Stimulated activated CD8-positive, alpha-beta memory T cell treated with anti-CD3 and anti-CD28 coated beads, Interleukin-12 subunit alpha, Interleukin-12 subunit beta, amount 100 ng/mL, for 4 hours (primary cell): ENCODE measurements at places on chromosomes 11 and 22.

- DNase-seq = no peak
These were observed 127.5 kb upstream of the ANO1 start for GRCh38 chr11:69950621-69951020.

GRCh38 chr22:48380016-48380665, 1447.5 kb downstream of the BRD1 start:
- DNase-seq = no peak

GRCh38 chr11:114377612-114378267, 22.6 kb downstream of the C11orf71 start:
- no peak for DNase-seq

DNA sequence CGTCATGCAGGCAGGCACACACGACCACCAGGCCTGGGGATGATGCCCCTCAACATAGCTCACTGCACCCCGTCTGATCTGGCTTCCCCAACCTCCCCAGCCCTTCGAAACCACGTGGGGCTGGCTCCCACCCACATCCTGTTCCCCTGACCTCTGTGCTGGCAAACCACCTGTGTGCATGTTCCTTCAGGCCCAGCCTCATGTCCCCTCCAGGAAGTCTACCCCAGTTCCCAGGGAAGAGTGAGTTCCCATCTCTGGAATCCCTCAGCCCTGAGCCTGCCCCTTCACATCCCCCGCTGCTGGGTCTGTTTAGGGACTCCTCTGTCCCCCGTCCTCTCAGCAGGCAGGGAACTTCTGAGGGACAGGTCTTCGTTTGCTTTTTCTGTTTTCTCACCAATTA, 7.1 kb downstream of the SLC7A4 start:
- no peak for DNase-seq

GRCh38 chr11:13721760-13722159, 53.3 kb downstream of the FAR1 start:
- no peak for DNase-seq

DNA sequence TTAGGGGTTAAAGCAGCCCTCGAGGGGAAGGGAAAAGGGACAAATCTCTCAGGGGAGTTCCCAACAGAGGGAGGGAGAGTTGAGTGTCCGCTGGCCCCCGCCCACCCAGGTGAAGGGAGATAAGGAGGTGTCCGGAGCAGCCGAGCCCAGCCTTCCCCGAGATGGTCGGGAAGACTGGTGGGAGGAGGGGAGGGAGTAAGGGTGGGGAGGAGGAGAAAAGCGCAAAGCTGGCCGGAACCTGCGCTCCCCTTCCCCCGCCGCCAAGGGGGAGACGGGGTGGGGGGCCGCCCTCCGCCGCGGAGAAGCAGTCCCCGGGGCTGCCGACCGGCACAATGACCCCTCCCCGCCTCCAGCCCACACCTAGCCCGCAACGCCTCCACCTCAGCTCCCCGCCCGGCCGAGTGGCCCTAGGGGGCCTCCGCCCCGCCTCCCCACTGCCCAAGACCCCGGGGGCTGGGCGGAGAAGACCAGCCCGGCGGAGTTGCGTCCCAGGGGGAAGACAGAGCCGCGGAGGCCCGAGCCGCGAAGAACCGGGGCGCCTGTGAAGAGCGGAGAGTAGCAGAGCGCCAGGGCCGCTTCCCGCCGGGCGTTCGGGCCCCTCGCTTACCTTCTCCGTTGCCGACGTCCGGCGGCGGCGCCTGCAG, 479 bp downstream of the RSF1 start:
- peak; percentile 18 for DNase-seq

DNA sequence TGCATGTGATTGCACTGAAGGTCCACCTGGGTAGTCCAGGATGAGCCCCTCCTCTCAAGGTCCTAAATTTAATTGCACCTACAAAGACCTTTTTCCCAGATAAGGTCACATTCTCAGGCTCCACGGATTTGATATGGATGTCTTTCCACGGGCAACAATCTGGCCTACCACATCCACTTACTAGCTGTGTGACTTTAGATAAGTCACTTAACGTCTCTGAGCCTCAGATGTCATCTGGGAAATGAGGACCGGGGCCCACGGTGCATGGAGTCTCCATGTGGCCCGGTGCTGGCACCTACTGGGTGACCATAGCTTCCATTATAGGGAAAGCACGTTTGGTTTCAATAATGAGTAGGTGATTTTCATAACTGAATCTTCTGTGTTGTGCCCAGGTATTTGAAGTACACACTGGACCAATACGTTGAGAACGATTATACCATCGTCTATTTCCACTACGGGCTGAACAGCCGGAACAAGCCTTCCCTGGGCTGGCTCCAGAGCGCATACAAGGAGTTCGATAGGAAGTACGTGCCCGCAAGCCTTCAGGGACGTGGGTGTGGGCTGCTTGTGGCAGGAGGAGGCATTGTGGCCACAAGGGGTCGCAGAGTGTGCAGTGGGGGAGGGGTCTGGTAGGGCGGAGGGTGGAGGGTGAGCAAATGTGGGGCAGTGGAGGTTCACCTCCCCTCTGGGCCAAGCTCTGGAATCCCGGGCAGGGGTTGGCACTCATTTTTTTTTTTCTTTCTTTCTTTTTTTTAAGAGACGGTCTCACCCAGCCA, 55.7 kb downstream of the ARHGAP8 start:
- DNase-seq = no peak

DNA sequence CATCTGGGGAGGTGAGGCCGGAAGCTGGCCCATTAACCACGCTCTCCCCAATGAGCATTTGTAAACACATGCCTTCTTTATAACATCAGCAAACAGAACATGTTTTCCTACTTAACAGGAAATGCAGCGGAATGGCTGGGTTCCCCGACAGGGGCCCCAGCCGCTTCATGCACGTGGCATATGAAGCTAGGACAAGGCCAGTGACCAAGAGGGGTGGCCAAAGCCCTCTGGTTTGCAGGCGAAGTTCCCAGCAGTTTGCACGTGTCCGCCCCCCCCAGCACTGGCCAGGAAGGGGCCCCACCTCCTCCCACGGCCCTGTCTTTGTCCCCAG, 38.7 kb upstream of the LINC01488 start:
- no peak for DNase-seq

DNA sequence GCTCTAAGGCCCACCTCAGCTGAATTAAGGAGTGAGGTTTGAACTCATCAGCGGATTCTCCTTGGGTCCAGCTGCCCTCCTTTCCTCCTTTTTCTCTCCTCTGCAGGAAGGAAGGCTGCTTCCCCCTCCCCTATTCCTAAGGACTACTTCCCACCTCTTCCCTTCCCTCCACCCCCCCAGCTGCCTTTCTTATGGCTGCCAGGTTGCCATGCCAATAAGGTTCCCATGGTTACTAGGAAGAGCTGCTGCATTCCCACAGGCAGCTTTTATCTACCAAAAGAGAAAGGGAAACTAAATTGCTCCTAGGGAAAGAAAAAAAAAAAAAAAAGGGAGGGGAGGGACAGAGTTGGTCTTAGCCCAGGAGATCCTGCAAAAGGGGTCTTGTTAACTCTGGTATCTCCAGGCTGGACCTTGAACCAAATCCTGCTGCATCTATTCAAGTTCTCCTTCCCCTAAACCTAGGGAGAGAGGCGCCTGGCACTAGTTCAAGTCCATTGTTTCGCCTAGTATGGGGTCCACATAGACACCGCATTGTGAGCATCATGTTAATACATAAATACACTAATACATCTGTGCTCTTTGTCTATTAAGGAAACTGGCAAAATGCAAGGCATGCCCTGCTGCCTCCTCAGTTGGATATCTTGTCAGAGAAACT, 21.2 kb upstream of the FEZ1 start:
- no peak for DNase-seq

GRCh38 chr11:123642435-123642834, 12.0 kb downstream of the SCN3B start:
- DNase-seq = no peak

DNA sequence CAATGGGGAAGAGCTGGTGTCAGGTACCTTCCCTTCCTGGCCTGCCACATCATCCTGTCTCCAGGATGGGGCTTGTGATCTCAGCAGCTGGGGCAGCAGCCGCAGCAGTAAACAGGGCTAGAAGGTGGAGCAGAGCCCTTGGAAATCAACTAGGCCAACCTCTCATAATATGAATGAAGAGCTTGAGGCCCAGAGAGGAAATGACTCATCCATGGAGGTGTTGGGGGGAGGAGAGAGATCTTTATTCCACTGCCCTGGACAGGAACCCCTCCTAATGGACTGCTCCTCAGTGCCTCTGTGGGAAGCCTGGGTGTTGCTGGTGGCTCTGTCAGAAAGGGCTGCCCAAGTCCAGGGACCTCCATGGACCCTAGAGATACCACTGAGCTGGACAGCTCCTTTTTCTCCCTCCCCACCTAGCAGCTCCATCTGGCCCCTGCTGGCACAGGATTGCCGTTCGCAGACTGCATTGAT, 111.8 kb downstream of the OSBP2 start:
- no peak for DNase-seq

GRCh38 chr22:33984211-33984610, 63.9 kb upstream of the LARGE1 start:
- no peak for DNase-seq

- no peak for DNase-seq
These were observed 286.7 kb downstream of the MN1 start for GRCh38 chr22:27514601-27515523.

DNA sequence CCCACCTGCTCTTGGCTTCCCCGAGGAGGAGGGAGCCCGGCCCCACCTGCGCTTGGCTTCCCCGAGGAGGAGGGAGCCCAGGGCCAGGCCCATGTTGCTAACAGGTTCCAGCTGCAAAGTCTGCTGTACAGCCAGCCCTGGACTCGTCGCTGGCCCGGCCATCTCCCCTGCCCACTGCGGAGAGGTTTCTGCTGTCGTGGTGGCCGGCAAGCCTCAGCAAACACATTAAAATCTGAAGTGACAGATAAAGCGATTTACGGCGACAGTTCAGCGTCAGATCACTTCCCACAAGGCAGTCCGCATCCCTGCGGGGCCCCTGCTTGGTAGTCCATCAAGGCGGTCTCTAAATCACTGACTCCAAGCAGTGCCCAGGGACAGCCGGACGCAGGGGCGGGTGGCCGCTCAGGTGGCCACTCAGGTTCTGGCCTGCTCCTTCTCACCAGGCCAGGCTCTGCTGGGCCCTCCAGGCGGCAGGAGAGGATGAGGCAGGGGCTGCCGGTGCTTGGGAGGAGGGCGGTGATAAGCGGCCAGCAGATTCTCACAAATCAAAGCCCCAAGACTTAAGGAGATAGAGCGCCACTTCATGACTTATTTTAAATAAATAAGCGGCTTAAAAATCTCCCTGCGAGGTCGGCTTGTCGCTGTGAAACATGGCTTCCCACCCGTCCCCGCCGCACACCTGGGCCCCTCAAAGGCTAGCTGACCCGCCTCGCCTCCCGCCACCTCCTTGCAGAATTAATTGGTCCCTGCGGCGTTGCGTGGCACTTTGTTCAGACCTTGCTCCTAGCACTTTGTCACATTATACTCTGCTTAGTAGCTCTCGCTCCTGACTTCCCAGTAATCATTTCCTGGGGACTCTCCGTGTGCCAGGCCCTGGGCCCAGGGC, 21.1 kb downstream of the MACROD1 start:
- no peak for DNase-seq

GRCh38 chr11:70541699-70542098, 143.4 kb downstream of the CTTN start:
- no peak for DNase-seq

GRCh38 chr11:2798951-2799761, 86.4 kb downstream of the CDKN1C start:
- no peak for DNase-seq

DNA sequence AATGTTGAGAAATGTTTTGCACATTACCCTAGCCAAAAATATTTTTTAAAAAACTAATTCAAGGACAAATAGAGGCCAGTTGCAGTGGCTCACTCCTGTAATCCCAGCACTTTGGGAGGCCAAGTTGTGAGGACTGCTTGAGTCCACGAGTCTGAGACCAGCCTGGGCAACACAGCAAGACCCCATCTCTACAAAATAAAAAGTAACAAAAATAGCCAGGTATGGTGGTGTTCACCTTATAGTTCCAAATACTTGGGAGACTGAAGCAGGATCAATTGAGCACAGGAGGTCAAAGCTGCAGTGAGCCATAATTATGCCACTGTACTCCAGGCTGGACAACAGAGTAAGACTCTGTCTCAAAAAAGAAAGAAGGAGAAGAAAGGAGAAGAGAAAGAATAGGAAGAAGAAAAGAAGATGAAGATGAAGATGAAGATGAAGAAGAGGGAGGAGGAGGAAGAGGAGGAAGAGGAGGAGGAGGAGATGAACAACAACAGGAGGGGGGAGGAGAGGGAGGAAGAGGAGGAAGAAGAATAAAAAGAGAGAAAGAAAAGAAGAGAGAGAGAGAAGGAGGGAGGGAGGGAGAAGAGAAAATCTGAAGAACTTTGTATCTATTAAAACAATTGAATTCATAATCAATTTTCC, 136.5 kb downstream of the TTC28 start:
- DNase-seq = no peak

GRCh38 chr11:34825315-34825669, 90.9 kb downstream of the APIP start:
- no peak for DNase-seq

GRCh38 chr11:68146704-68147474, 25.7 kb upstream of the CHKA start:
- DNase-seq = no peak

- no peak for DNase-seq
These were observed 3.7 kb upstream of the RELT start for GRCh38 chr11:73372375-73372993.

GRCh38 chr22:27993201-27993635, 74.2 kb upstream of the PITPNB start:
- no peak for DNase-seq

- no peak for DNase-seq
These were observed 1062.8 kb downstream of the DLG2 start for GRCh38 chr11:84564180-84564866.

DNA sequence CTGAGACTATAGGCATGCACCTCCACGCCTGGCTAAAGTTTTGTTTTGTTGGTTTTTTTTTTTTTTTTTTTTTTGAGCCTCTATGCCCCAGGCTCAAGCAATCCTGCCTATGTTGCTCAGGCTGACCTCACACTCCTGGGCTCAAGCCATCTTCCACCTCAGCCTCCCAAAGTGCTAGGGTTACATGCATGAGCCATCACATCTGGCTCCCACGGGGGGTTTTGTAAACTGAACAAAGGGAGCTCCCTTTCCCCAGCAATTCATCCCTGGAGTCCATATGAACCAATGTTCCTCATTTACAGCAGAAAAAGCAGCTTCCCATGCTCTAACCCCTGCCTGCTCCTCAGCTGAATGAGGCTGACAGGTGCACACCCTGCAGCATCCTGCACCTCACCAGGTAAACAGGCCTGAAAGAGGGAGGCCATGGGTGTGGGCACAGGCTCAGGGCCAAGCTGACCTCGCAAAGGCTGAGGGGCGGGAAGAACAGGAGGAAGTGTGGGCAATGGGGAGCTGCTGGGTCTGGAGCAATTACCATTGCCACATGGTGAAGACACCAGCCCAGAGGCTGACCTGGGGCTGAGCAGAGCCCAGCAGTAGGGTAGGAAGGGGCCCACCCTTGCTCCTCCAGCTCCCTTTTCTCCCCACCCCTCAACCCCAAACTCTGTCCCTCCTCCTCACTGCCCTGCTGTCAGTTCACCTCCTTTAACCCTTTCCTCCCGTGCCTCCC, 58.2 kb downstream of the RBX1 start:
- DNase-seq = no peak

GRCh38 chr22:20859615-20860014, 808 bp downstream of the SNAP29 start:
- DNase-seq = no peak
